ENCODE measurements at places on chromosomes 16 and 17.

- no peak for DNase-seq
These were observed 664.5 kb upstream of the SALL1 start for GRCh38 chr16:51815523-51815922.

DNA sequence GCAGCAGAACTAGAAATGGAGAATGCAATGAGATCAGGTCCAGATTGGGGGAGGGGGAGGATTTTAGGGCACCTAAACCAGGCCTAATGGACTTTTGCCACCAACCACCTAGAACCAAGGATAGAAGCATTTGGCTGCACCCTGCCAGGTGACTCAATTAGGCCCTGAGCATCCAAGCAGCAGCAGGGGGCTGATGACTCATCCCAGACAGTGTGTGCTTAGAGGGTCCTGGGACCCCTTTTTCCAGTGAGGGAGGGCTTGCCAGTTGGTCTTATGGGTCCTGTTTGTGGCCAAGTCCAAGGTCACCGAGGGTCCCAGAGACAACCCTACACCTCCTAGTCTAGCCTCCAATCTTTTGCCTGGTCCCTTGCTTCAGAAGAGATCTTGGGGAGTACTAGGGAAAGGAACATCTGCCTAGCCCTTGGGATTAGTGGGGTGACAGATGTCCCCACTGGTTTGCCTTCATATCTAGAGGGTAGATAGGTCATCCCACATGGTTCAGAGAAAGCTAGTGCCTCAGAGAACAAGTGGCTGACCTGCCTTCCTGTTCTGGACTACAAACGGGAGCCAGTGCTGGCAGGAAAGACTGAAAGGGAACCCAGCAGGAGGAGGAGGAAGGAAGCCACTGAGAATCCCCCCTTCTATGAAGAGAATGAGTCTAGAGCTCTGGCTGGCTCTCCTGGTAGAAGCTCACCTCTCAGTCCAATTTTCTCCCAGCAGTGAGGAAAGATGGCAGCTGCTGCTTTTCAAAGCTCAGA is 1.6 kb upstream of the TBKBP1 start:
- DNase-seq, result no peak

DNA sequence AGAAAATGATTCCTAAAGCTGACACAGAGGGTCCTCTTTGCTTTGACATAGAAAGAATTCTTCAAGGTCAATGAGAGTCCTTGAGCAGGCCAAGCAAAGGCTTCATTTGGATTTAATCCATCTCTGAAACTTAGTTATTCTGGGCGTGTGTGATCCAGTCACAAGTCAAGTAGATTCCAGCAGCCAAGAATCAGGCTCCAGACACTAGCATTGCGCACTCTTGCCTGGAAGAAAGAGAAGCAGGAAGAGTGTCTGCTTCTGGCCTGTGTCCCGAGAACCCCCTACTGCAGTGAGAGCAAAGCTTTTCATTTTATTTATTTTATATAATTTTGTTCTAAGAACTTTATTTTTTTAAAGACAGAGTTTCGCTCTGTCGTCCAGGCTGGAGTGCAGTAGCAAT is 88.2 kb upstream of the CACNG5 start:
- DNase-seq, result no peak

DNA sequence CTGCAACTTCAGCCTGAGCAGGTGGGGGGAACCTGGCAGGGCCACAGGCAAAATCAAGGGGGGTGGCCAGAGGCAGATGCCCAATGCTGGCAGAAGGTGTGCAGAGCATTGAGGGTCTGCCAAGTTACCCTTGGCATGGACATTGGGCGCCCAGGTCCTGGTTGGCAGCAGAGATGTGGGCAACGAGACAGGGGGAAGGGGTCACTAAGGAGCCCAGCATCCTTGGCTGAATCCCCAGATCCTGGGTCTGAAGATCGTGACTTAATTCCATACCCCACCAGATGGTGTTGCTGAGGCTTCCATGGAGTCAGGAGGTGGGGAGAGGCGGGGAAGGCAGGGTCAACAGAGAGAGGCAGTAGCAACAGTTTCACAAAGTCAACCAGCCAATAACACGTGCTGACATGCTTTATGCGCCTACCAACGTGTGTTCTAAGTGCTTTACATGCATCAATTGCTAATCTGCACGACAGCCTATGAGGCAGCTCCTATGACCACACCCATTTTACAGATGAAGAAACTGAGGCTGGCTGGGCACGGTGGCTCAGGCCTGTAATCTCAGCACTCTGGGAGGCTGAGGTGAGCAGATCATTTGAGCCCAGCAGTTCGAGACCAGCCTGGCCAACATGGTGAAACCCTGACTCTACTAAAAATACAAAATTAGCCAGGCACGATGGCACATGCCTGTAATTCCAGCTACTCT is 83.3 kb downstream of the GSG1L start:
- DNase-seq, result no peak

DNA sequence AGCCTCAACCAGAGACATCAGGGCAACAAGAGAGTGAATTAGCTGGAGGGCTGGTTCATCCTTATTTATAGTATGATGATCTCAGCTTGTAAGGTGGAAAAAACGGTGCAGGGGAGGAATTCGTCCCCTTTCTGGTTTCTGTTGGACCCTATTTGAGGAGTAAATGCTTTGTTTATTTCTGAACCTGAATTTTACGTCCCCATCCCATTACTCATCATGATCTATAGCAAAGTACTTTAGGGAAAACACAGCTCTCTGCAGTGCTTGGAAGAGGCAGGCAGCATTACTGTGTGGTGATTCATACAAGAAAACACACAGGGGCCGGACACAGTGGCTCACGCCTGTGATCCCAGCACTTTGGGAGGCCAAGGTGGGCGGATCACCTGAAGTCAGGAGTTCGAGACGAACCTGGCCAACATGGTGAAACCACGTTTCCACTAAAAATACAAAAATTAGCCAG is 8.0 kb upstream of the VAT1L start:
- no peak for DNase-seq

GRCh38 chr17:34820922-34821321 is 140.3 kb downstream of the CCT6B start:
- no peak for DNase-seq

GRCh38 chr17:74454197-74455024 is 12.0 kb upstream of the CD300A start:
- DNase-seq, result no peak

DNA sequence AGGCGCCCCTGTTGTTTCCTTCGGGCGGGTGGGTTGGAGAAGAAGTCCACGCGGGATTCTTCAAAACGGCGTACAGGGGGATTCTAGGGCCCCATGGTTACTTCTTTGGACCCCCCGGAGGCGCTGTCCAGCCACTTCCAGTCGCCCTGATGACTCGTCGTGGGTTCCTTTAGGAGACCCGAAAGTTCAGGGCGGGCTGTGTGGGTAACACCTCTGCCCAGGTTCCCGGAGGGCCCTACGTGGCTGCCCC is 716 bp upstream of the HIC1 start:
- DNase-seq, result no peak

DNA sequence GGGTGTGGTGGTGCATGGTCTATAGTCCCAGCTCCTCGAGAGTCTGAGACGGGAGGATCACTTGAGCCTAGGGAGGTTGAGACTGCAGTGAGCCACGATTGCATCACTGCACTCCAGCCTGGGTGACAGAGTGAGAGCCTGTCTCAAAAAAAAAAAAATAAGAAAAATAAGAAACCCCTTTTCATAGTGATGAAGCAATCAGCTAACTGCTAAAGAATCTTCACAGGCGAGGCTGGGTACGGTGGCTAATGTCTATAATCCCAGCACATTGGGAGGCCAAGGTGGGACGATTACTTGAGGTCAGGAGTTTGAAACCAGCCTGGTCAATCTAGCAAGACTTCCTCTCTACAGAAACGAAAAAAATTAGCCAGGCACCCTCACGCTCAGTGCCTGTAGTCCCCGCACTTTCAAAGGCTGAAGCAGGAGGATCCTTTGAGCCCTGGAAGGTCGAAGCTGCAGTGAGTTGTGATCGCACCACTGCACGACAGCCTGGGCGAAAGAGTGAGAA is 760 bp downstream of the SLFN12L start:
- no peak for DNase-seq

DNA sequence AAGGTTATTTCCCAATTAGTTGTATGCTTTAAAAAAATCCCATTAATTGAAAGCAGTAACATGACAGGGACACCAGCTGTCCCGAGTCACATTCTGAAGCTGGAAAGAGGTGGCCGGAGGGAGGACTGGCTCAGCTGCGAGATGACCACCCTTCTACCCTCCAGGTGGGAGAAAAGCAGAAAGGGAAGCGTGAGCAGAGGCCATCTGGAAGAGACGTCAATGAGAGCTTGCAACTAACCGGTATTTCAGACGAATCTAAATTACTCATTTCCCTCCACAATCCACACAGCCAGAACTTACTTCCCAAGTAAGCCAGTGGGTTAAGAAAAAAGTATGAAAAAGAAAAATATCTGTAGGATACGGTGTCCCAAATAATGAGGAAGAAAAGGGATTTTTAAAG is 28.5 kb upstream of the SLC38A8 start:
- DNase-seq, result no peak

GRCh38 chr16:50365791-50366575 is 2.8 kb downstream of the BRD7 start:
- DNase-seq, result peak; percentile 21

- no peak for DNase-seq
These were observed 88.8 kb upstream of the ANKFN1 start for GRCh38 chr17:56064506-56064905.

- no peak for DNase-seq
These were observed 126.1 kb downstream of the CA10 start for GRCh38 chr17:52032454-52032853.

DNA sequence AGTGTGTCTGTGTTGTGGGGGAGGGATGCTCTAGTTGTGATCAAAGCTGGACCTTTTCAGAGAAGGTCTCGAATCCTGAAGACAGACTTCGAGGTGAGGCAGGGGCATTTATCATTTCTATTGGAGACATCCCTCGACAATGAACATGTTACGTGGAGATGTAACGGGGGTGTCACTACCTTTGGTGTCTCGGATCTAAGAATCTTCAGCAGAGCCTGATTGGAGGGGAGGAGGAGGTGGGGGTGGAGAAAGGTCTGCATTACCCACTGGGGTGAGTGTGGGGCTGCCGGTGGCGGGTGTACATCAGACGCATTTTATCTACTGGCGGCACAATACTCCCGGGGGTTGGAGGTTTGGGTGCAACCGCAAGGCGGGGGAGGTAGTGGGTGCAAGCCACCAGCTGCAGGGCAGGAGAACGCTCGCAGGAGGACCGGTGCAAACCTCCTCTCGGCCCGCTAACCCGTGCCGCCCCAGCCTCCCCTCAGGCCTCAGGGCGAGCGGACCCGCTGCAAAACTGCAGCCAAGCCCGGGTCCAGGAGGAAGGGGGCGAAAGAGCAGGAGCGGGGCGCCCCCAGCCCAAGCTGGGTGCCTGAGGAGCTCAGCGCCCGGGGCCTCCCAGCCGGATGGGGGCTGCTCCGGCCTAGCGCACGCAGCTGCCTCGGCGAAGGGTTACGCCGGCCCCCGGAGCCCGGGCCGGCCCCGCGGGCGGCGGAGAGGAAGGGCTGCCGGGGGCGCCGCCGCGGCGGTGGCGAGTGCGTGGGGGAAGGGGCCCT is 735 bp downstream of the ZNF652 start:
- DNase-seq, result peak; percentile 93

DNA sequence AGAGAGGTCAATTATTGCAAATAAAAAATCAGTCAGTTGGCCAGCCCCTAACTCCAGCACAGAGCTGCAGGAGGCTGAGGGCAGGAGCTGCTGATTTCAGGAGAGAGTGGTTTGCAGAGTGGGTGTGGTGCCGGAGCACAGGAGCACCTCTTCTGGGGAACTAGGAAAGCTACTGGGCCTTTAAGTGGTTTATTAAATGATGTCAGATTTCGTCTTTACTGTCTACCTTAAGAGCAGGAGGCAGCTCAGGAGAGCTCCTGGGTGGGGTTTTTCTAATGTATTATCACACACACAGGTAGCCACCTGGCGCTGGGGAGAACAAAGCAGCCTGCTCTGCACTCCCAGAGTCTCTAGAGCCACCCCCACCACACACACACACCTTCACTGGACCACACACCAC is 11.5 kb upstream of the HAS3 start:
- DNase-seq, result no peak

- no peak for DNase-seq
These were observed 68.6 kb downstream of the SMPD3 start for GRCh38 chr16:68379472-68380347.
